Right ventricle myocardium superior (tissue), 1 donor: ENCODE measurements at places on chromosomes 3 and 15. TPM values are rescaled to one million over a fixed set of nuclear protein-coding genes. Genes with fewer than 3 reads are reported as not detected.
A peak's percentile ranks its signal among the peaks of the same experiment; 100 is the strongest.

DNA sequence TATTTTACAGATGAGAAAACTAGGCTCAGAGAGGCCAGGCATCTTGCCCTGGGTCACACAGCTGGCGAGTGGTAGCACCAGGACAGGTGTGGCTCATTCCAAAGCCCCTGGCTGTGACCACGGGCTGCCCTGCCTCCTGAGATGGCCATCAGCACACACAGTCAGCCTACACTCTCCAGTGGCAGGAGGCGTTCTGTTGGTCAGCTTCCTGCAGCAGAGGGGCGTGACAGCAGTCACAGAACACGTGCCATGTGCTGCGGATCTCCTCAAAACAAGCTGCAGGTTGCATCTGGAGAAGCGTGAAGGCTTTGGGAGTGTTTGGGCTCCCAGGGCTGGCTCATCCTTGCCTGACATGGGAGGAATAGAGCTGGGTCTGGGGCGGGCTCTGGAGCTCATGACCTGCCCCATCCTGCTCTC, 43.5 kb upstream of the MAGEF1 start:
- DNase-seq = no peak

- peak; percentile 41 for DNase-seq
These were observed at the start of gene LSAMP for GRCh38 chr3:116445311-116445841. TSS of gene LSAMP (minus strand) at chr3:116445487.

DNA sequence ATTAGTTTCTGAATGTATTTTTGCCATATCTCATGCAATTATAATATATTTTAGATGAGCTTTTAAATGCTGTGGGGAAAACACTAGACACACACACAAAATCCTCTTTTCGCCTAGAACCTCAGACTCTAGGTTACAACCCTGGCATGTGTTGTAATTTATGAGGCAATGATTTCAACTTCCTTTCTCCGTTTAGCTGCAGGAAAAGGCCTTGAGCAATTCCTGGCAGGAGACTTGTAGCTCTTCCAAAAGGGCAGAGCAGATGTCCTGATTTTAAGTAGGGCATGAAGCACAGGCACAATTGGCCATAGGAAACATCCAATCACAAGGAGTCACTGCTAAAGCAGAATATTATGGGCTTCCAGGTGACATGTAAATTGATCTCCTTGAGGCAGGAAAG, 82.0 kb downstream of the GPR156 start:
- DNase-seq = no peak

GRCh38 chr3:177396733-177397132, 199.5 kb upstream of the TBL1XR1 start:
- no peak for DNase-seq

Gene CCDC39
- not detected for total RNA-seq

Gene LAMB2
- total RNA-seq = 568 TPM
